ENCODE measurements at places on chromosomes 5 and 9.

GRCh38 chr5:116388564-116389258 lies 185.9 kb downstream of the SEMA6A start:
- DNase-seq: peak; percentile 73

DNA sequence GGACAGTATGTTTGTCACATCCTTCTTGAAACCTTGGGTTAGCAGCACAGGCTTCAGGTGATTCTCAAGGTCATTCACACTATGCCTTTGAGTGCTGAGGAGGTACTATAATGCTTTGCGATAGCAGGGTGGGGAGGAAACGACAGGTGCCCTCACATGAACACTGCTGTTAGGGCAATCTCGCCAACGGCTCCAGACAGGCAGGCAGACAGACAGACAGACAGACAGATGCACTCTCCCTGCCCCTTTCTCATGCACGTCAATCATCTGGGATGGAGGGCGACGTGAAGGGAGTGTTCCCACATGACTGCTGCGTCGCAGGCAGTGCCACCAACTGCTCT lies 82.9 kb downstream of the RAPGEF1 start:
- no peak for DNase-seq

DNA sequence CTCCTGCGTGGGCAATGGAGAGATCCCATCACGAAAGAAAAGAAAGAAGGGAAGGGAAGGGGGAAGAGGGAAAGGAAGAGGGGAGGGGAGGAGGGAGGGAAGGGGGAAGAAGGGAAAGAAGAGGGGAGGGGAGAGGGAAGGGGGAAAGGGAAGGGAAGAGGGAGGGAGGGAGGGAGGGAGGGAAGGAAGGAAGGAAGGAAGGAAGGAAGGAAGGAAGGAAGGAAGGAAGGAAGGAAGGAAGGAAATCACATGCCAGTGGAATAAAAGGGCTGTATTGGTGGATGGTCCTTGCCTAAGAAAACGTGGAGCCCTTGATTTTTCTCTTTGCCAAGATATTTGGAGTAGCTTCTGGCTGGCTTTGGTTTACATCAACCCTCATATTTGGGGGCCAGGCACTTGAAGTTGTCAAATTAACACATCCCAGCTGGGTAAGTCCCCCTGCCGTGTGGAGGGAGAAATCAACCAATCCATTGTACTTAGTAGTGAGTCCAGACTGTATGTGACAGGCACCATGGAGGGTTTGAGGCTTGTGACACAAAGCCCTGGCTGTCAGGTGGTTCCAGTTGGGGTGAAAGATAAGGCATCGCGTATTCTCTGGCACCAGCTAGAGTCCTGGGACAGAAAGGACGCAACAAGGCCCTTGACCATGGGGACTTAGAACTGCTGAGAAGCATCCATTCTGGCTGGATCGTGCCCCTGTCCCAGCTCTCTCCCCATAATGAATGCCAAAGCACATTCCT lies 23.7 kb downstream of the IDNK start:
- no peak for DNase-seq

DNA sequence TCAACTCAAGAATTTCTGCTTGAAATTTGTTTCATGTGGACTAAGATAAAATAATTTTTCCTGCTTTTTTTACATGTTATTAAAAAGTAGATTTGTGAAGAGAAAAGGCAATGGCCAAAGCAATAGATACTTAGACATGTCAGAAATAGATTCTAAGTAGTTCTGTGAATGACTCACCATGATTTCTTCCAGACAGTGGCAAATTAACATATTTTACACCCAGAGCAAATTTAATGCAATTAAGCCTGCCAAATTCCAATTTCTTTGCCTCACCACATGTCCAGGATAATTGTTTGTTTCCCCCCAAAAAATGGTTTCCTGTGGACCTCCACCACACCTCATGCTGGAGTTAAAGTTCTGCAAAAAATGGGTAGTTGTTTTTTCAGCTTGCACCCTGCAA lies 651.4 kb downstream of the CETN3 start:
- no peak for DNase-seq

- no peak for DNase-seq
Measured at GRCh38 chr5:40288800-40289485, 390.8 kb upstream of the PTGER4 start.

DNA sequence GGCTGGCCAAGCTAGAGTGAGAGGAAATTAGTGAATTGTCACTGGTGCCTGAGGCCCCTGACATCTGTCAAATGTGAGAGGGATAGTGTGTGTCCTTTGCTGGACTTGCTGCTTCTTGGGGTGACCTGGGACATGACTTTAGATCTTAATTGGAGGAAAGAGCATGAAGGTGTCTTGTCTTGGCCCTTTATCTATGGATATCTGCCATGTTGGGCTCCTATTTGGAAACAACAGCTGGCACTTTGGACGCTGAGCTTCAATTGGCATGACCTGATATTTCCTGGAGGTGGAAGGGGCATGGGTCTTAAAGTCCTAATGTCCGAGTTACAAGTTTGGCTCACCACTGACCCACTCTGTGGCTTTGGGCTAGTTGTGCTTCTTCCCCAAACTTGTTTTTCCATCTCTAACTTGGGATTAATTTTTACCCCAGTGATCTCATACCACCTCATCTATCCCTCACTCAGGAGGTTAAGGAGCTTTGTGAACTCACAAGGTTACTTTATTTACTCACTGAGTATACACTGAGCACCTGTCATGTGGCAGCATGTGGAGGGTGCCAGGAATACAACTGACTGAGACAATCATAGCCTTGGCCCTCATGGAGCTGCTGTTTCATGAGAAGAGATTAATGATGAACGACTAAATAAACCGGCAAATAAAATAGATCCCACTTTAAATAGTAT lies 30.1 kb upstream of the CXCL14 start:
- DNase-seq: peak; percentile 33

Data from epithelial cell of proximal tubule (primary cell).